ENCODE measurements at places on chromosomes 5 and 9.

DNA sequence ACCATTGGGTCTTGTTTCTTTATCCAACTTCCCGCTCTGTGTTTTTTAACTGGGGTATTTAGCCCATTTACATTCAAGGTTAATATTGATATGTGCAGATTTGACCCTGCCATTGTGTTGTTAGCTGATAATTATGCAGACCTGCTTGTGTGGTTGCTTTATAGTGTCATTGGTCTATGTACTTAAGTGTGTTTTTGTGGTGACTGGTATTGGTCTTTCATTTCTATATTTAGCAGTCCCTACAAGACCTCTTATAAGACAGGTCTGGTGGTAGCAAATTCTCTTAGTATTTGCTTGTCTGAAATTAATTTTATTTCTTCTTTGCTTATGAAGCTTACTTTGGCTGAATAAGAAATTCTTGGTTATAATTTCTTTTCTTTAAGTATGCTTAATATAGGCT lies 698.1 kb downstream of the DTWD2 start:
- DNase-seq, result no peak

GRCh38 chr5:74490814-74491213 lies 149.7 kb downstream of the ENC1 start:
- peak; percentile 43 for DNase-seq

DNA sequence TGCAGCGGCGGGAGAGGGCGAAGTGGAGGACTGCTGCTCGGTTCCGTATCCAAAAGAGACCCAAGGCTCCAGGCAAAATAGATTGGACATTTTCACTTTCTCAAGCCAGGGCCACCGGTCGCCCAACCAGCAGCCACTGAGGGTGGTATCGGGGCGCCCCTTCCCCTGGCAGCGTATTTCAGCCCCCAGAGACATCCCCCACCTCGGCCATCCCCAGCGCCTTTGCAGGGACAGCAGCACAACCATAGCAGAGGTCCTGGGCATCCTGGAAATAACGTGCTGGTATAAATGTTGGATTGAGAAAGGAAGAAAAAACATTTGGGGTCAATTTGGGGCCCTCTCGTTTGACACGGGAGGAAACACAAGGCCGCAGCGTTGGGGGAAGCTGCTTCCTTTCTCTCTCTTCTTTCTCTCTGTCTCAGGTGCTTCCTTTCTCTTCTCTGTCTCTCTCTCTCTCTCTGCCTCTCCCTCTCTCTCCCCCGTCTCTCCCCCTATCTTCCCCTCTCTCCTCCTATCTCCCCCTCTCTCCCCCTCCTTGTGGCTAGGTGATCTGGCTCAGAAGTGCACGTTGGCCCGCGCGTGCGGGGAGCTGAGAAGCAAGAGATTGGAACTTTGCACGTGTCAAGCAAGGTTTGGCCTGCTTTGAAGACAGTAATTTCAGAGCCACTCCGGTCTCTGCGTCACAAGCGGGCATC lies 624 bp upstream of the RETREG1 start:
- no peak for DNase-seq

DNA sequence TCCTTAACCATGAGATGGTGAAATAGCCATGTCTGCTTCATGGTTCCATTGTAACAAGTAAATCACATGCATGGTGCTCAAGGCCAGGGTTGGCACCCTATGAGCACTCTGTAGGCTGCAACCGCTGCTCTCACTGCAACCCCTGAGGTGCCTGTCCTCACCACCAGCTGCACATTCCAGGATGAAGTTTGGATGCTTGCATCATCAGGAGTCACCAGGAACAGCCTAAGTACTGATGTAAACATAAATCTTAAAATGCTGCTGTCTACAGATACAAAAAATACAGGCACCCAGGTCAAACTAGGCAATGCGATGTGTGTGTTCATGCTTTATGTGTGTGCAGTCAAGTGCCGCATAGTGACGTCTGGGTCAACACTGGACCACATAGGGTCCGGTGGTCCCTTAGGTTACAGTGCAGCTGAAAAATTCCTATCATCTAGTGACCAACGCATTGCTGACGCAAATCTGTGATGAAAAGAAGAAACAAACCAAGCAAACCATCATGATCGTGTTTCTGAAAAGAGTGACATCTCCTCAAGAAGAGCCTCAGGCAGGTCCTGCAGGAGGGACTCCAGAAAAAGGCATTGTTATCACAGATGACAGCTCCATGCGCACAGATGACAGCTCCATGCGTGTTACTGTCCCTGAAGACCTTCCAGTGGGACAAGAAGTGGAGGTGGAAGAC lies 234.8 kb downstream of the AUH start:
- no peak for DNase-seq

DNA sequence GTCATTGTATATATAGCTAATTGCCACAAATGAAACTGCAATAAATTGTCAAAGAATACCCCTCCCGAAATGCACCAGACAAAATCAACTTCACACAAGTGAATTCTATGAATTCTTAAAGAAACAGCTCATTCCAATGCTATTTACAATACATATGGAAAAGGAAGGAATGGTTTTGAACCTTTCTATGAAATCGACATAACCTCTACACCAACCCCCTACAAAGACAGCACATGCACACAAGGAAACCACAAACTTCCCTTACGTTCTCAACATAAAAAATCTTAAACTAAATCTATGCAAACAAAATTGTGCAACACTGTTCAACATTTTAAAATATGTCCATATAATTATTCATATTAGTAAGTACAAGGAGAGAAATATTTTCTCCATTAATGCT lies 39.2 kb downstream of the MARCHF11 start:
- no peak for DNase-seq

- no peak for DNase-seq
Observed at GRCh38 chr9:110526426-110526825, 53.1 kb downstream of the SVEP1 start.

DNA sequence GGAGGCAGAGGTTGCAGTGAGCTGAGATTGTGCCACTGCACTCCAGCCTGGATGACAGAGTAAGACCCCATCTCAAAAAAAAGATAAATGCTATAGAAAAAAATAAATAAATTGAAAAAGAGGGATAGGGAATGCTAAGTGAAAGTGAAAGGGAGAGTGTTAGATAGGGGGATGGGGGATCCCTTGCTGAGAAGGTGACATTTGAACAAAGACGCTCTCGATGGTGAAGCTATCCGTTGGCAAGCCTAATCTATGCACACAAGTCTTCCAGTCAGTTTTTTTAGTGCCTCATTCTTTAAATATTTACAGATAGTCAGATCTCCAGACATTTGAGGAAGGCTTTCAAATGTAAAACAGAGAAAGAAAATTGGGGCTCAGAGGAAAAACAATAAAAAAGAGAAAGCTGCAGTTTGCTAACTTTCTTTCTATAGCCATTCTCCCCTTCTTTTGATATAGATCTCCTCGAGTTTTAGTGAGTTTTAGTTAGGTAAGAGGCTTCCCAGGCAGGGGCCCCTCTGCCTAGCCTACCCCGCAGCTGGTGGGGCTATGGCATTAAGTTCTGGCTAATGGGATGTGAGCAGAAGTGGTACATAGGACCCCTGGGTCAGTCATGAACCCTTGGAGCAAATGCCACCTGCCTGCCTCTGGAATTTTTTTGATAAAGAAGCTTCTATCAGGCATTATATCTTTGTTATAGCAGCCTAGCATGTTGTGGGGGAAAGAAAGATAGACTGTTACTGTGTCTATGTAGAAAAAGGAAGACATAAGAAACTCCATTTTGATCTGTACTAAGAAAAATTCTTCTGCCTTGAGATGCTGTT lies 12.0 kb downstream of the GLRX start:
- no peak for DNase-seq

DNA sequence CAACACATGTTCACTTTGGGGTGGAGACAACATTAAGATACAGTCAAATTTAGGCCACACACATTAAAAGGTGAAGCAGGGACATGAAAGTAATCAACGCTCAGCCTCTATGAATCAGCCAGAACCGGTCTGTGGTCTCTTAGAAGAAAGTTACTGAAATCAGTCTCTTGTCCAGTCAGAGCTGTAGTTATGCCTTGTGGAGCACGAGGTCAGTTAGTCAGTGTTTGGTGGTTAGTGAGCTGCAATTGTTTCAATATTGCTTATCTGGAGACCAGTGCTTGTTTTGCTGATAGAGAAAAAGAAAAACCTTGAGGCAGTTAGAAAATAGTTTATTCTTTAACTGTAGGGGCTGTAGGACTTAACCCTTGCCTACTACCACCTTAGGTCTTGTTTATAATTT lies 157.8 kb upstream of the RASEF start:
- DNase-seq, result no peak

- DNase-seq, result peak; percentile 62
Observed at GRCh38 chr5:1772634-1773033, 27.0 kb downstream of the MRPL36 start.

GRCh38 chr5:115850744-115851416 lies 9.1 kb downstream of the AP3S1 start:
- DNase-seq, result no peak

GRCh38 chr5:181114844-181115778 lies 15.9 kb downstream of the OR2V1 start:
- no peak for DNase-seq

DNA sequence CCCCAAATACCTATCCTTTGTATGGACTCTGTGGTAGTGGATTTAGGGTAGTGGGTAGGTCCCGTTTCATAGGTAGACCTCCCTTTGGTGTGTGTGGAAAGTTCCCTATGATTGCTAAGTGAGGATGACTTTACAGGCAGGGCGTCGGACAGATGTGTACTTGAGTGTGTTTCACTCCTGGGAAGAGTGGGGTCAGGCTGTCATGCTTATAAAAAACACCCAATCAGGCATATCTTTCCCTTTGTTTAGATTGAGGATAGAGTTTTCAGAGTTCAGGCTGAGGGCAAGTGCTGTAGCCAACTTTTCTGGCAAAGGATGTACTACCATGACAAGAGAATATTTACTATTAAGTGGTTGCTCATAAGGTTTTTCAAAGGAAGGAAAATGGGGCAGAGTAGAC lies 242.0 kb downstream of the YTHDC2 start:
- DNase-seq, result no peak

GRCh38 chr5:21085791-21086190 lies 1097.8 kb upstream of the CDH18 start:
- no peak for DNase-seq

- DNase-seq, result no peak
Observed at GRCh38 chr5:80507663-80508062, 19.8 kb downstream of the FAM151B start.

DNA sequence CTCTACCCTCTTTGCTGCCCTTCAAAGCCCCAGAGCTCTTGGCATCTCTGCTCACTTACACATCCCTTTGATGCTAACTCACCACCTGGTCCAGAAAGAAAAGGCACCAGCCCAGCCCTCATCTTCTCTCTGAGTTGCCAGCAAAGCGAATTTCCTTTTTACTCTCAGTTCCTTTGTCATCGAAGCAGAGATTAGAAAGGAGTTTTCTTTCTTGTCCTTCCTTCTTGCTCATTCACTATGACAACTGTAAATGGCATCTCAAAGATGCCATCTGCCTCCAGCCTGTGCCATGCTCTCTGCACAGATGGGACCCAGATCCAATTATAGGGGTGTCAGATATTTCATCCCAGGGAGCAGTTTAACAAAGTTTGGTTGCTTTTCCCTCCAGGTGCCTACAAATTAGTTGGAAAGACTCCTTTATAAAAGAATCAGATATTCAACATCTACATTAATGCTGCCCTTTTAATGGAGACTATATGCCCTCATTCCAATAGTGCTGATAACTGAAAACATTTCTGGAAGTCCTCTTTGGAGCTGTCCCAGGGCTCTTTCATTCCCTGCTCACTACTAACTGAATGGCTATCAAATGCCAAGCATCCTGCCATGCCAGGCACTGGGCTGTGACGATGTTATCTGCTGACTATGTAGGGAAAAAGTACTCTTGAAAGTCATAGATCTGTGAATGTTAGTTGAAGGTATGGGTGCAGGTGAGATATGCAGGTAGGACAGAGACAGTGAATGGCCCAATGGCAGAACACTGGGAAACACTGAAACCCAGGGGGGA lies 58.9 kb downstream of the SUSD1 start:
- DNase-seq, result peak; percentile 4

GRCh38 chr9:14180093-14180959 lies 133.6 kb downstream of the NFIB start:
- DNase-seq, result no peak

DNA sequence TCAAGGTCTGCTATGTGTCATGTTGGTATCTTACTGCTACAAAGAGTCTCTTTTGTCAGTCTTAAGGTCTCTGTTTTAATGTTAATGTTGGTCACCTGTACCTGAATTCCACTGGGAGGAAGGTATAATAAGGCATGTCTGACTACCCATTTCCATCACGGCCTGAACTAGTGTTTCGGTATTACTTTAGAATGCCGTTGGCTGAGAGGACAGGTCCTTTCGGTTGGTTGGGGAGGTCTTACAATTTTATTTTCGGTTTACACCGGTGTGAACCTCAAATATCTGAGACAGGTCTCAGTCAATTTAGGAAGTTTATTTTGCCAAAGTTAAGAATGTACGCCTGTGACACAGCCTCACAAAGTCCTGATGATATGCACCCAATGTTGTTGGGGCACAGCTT lies 154.9 kb upstream of the ABCA1 start:
- no peak for DNase-seq

DNA sequence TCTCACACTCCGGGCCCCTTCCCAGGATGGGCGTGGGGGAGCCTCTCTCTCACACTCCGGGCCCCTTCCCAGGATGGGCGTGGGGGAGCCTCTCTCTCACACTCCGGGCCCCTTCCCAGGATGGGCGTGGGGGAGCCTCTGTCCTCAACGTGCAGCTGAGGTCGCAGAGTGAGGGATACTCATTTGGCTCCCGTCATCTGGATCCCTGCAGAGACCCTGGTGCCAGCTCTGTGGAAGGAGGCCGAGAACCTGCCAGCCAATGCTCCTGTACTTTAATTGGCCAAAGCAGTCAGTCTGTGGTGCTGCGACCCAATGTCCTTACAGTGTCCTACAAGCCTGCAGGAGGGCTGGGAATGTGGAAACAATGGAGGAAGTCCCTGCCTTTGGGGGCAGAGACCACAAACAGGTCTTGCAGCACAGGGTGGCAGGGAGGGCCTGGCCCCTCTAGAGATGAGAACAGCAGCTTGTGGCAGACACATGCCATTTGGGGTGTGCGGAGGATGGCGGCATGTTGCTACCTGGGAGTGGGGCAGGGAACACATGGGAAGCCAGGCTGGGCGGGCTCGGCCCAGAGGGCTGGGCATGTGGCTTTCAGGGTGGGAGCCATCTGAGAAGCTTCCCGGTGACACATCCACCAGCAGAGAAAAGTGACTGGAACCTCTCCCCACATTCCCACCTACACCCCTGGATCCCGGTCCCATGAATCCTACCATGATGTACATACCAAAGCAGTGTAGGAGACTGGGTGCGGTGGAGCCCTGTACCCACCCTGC lies 13.6 kb upstream of the MRNIP start:
- DNase-seq, result no peak

DNA sequence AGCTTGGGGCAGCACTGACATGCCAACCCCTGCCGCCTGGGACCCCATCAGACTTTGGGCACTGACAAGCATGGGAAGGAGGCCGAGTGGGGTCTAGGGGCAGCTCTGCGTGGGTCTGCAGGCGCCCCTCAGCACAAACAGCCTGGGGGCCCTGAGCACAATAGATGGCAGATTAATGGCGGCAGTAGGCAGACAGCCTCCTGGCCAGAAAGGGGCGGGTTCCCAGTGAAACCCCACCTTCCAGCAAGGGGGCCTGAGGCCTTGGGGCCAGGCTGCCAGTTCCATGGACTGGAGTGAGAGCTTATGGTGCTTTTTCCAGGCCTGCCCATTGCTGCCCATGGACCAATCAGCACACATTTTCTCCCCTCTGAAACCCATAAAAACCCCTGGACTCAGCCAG lies 2031.2 kb downstream of the EFNA5 start:
- DNase-seq, result no peak
